Activated CD8-positive, alpha-beta T cell treated with anti-CD3 and anti-CD28 coated beads for 36 hours (primary cell): ENCODE measurements at places on chromosomes 5 and 9. TPM values are rescaled to one million over a fixed set of nuclear protein-coding genes. Genes with fewer than 3 reads are reported as not detected.

The PCDHA9 gene
- not detected for total RNA-seq

The SPOCK1 gene
- not detected for total RNA-seq

The UBE2QL1 gene
- not detected for total RNA-seq

The CCDC183 gene
- total RNA-seq: 0.34 TPM

The ACSL6 gene
- total RNA-seq: 4.7 TPM

The FIBCD1 gene
- not detected for total RNA-seq

The NDST1 gene
- total RNA-seq: 2.9 TPM

The WNT8A gene
- not detected for total RNA-seq

The LCN6 gene
- total RNA-seq: not detected

The INSYN2B gene
- not detected for total RNA-seq

The SLC46A2 gene
- not detected for total RNA-seq

The PTGS1 gene
- total RNA-seq: 0.23 TPM

The CACNA1B gene
- total RNA-seq: not detected

The OTP gene
- not detected for total RNA-seq

The SPATA31A3 gene
- not detected for total RNA-seq

The IFNA13 gene
- not detected for total RNA-seq

The CDKN2B gene
- total RNA-seq: not detected

The CD74 gene
- total RNA-seq: 282 TPM

The GRK6 gene
- total RNA-seq: 133 TPM

The CATSPER3 gene
- 0.32 TPM for total RNA-seq

The ASTN2 gene
- total RNA-seq: 5.2 TPM

The IL9 gene
- not detected for total RNA-seq

The ARL10 gene
- total RNA-seq: 15.6 TPM

The SLC36A3 gene
- total RNA-seq: not detected

The SLIT3 gene
- 0.74 TPM for total RNA-seq

The PFN3 gene
- total RNA-seq: not detected
